Gastrocnemius medialis (tissue), 4 donors: ENCODE measurements at places on chromosomes 1 and 21. TPM values are rescaled to one million over a fixed set of nuclear protein-coding genes. Genes with fewer than 3 reads are reported as not detected.

- no peak for DNase-seq
- H3K4me1 ChIP-seq = peaks cover 31% of the 10 kb centered on the region
- no peak overlapping the region for H3K27ac ChIP-seq
- H3K36me3 ChIP-seq = no peaks in the 10 kb centered on the region
- no peak overlapping the region for H3K4me3 ChIP-seq
- no peaks in the 10 kb centered on the region for H3K27me3 ChIP-seq
Measured at GRCh38 chr1:207352554-207352953, 31.1 kb downstream of the CD55 start.

- no peak overlapping the region for H3K4me3 ChIP-seq
- H3K4me1 ChIP-seq = no peaks in the 10 kb centered on the region
- H3K27me3 ChIP-seq = no peaks in the 10 kb centered on the region
- H3K27ac ChIP-seq = no peak overlapping the region
- H3K36me3 ChIP-seq = no peaks in the 10 kb centered on the region
Measured at GRCh38 chr21:25872271-25872670, 137.5 kb downstream of the GABPA start.

GRCh38 chr1:30508611-30509010 is 214.8 kb downstream of the MATN1 start:
- no peak for DNase-seq
- no peaks in the 10 kb centered on the region for H3K4me1 ChIP-seq
- H3K27ac ChIP-seq = no peak overlapping the region
- no peak overlapping the region for H3K4me3 ChIP-seq
- H3K36me3 ChIP-seq = no peaks in the 10 kb centered on the region

- DNase-seq = no peak
- no peaks in the 10 kb centered on the region for H3K27me3 ChIP-seq
- no peaks in the 10 kb centered on the region for H3K36me3 ChIP-seq
- H3K27ac ChIP-seq = no peak overlapping the region
- no peak overlapping the region for H3K4me3 ChIP-seq
Measured at GRCh38 chr1:183968386-183968785, 69.1 kb downstream of the COLGALT2 start.

DNA sequence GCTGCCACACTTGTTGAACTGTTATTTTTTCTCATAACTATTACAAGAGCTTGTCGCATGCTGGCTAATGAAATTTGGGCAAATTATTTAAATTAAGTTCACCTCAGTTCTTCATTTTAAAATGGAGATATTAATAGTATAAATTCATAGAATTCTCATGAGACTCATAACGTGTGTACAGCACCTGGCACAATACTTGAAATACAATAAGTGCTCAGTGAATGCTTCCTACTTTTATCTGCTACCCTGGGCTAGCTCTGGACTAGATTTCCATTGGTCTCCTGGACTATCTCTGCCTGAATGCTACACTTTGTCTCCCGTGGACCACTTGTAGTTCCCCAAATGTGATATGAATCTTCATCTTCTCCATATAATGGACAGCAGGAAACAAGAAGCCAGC is 919 bp downstream of the SLAMF6 start:
- no peaks in the 10 kb centered on the region for H3K4me1 ChIP-seq
- H3K27ac ChIP-seq = no peak overlapping the region
- no peak for DNase-seq
- H3K27me3 ChIP-seq = no peaks in the 10 kb centered on the region

DNA sequence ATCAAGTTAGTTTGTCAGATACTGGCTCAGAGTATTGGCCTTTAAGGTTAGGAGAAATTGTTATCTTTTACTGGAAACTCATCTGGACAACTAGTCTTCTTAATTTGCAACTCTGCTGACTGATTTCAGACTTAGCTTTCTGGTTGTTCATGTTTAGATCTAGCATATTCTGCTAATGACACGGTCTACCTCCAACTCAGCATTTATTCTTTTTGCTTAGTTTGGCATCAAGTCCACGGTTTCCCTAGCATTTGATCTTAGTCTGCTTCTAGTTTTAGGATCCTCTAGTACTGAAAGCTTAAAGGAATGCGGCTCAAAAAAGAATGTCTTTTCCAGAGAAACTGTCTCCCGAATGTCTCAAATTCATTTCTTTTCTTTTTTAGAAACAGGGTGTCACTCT is 75.6 kb upstream of the SLFNL1 start:
- no peaks in the 10 kb centered on the region for H3K27me3 ChIP-seq
- no peak overlapping the region for H3K27ac ChIP-seq

DNA sequence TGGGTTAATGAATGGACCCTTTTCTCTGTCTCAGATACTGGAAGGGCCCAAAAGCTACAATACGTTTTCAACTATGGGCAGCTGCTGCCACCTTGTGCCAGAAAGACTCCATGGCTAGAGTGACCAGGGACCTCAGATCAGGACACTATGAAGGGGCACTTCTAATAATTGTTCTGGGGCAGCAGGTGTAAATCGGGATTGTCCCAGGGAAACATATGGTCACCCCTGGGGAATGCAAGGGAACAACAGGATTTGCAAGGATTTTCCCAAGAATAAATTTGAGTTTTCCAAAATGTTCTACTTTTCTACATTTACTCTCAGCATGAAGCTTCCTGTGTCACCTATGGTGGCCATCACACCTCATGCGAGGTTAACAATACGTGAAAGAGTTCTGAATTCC is 12.0 kb upstream of the FCAMR start:
- no peak overlapping the region for H3K27ac ChIP-seq
- peak; percentile 11 for DNase-seq
- H3K36me3 ChIP-seq = no peaks in the 10 kb centered on the region
- no peak overlapping the region for H3K4me3 ChIP-seq
- no peaks in the 10 kb centered on the region for H3K27me3 ChIP-seq

DNA sequence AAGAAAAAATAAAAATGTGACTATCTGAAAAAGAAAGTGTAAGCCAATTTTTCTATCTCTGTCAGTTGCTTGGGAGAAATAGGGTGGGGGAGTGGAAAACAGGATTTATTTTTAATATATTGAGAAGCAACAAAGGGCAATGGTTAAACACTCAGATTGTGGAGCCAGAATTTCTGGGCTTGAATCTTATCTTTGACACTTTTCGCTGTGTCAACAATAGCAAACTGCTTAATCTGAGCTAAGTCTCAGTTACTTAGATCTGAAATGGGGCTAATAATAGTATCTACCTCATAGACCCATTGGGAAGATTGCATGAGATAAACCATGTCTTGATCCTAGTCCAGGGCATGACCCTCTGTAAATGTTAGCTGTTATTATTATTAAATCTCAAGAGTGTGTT is 468.1 kb downstream of the ADGRL2 start:
- no peaks in the 10 kb centered on the region for H3K36me3 ChIP-seq
- H3K27ac ChIP-seq = no peak overlapping the region
- DNase-seq = no peak
- H3K27me3 ChIP-seq = no peaks in the 10 kb centered on the region
- H3K4me3 ChIP-seq = no peak overlapping the region

- no peaks in the 10 kb centered on the region for H3K4me1 ChIP-seq
- peaks cover 64% of the 10 kb centered on the region for H3K36me3 ChIP-seq
- no peak for DNase-seq
Measured at GRCh38 chr1:111696330-111696729, 42.9 kb downstream of the INKA2 start.

Gene TMEM269
- total RNA-seq = 0.19 TPM

Gene PTGER3
- total RNA-seq = 1.5 TPM

Gene CELA2B
- not detected for total RNA-seq
